Stimulated activated CD4-positive, alpha-beta T cell treated with anti-CD3 and anti-CD28 coated beads, Interleukin-4, amount 100 ng/mL, for 4 hours (primary cell): ENCODE measurements at places on chromosomes 12 and 14.

- DNase-seq: no peak
Measured at GRCh38 chr12:115404761-115405470, 720.9 kb upstream of the TBX3 start.

DNA sequence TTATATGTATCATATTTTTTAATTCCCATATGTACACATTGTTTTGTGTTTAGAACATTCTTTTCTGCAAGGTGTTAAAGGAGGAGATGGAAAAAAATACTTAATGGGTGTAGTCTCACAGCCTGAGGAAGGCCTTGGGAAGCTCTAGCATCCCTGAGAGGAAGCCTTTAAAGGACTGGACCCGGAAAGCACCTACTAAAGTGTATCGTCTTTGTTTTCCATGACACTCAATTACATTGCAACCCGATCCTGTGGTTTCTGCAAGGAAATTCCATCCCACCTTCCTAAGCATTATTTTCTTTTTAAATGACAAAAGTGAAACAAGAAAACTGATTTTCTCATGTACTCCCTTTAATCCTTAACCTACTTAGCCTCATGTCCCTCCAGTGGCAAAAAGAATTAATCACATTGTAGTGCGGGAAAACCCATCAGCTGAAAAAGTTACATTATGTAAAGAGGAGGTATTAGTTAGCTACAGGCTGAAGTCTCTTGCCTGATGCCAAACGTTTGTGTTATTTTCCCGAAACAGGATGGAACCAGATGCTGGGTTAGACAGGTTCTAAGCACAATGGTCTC lies 147.8 kb upstream of the CPSF6 start:
- DNase-seq: no peak

GRCh38 chr14:33229269-33229929 lies 290.7 kb downstream of the NPAS3 start:
- no peak for DNase-seq

GRCh38 chr12:91506452-91506851 lies 323.8 kb upstream of the DCN start:
- DNase-seq: no peak

DNA sequence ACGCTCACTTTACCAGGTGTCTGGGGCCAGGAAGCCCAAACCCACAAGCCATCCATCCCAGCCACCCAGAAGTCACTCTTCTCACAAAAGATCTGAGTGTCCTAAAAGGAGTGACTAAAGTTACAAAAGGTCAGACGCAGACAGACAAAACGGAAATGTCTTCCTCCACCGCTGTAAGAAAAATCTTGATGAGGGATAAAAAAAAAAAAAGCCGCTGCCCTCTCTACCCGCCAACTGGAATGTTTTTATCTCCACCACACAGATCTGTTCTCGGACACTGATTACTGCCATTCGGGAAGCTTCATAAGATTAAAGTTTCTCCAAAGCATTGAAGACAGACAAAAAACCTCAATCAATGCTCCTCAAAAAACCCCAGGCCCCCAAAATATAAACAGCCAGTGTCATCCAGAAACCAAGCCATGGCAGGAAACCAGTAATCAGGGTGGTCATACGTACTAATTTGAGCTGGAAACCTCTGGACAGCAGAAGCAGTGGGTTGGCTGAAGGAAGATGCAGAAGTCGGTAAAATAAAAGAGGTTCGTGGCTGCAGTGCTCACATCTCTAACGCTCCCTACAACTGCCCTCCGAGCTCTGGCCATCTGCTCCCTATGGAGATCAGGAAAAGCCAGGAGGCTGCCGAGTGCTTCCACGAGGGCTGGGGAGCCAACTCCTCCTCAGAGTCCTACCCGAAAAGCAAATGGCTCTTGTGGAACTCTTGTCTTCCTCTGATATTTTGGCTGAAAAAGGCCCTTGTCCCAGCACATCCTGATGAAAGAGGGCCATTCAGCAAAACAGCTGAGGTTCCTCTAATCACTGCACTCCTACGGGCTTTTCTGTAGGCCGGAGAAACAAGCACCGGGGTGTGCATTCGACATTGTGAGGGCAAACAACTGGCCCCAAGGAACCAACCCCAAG lies 30.3 kb downstream of the SSH1 start:
- no peak for DNase-seq

- no peak for DNase-seq
Measured at GRCh38 chr14:70702161-70702560, 60.4 kb downstream of the TTC9 start.

DNA sequence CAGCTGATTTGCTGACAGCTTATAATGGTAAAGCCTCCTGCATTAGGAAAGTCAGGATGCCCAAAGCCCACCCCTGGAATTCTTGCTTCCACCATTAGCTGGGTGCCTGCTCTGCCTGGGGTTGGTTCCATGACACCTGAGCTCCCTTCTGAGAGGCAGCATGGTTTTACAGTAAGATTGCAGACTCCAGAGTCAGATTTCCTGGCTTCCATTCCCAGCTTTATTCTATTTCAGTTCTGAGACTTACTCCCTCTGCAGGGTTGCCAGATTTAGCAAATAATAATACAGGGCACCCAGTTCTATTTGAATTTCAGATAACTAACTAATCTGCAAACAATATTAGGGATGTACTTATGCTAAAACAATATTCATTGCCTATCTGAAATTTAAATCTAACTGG lies 12.2 kb downstream of the STAB2 start:
- DNase-seq: no peak

DNA sequence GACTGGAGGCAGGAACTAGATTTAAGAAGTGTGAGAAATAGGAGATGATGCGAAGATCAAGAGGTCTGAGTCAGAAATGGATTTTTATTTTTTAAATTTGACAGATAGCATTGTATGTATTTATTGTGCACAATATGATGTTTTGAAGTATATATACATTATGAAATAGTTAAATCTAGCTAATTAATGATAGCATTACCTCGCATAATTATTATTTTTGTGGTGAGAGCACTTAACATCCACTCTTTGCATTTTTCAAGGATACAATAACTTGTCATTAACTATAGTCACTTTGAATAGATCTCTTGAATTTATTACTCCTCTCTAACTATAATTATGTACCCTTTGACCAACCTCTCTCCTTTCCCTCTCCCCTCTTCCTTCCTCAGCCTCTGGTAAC lies 3.7 kb downstream of the SMOC1 start:
- no peak for DNase-seq

- no peak for DNase-seq
Measured at GRCh38 chr12:64085996-64086395, 136.1 kb downstream of the KICS2 start.

DNA sequence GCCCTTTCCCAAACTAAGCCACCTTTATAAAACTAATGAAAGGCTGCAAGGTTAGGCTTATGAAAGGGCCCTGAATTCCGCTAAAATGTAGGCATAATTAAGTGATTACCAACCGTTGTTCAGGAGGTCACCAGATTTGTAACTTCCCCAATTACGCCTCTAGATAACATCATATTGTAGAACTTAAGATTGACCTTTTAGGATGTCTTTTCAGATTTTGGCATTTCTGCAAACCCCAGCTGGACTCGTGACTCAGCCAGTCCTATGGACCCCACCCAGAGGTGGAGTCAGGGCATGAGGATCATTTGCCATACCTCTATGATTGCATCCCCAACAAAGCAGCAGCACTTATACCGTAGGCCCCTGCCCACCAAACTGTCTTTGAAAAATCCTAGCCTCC lies 3.7 kb upstream of the LPCAT3 start:
- no peak for DNase-seq

DNA sequence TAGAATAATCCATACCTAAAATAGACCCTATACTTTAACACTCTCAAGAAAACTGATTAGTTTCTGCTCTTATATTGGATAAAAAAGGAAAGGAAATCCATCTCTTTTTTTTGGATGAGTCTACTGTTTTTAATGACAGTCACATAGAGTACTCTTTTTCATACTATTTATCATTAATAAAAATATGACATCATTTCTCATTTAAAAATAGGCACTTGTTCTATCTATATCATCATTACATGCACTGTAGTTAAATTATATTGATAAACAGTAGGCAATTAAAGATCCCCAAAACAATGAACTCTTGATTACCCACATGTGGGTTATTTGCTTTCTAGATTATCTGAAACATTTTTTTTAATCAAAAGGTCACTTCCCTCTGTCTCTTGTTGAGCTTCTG lies 338.8 kb downstream of the NELL2 start:
- DNase-seq: no peak

DNA sequence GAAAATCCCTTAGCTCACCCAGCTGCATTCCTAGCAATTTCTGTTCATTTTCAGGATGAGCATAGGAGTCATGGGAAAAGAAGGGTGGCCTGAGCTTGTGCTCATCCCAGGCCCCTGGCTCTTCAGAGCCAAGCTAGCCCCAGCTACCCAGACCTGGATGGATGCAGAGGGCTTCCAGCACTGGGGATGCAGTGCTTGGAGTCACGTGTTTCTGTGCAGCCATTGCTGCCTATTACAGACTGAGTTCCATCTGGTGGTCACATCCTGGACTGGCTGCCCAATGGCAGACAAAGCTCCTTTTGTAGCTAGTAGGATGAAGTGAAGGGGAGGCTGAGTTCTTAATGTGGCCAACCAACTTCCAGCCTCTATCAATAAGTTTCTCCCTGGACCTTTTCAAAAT lies 54.2 kb upstream of the JDP2 start:
- no peak for DNase-seq

DNA sequence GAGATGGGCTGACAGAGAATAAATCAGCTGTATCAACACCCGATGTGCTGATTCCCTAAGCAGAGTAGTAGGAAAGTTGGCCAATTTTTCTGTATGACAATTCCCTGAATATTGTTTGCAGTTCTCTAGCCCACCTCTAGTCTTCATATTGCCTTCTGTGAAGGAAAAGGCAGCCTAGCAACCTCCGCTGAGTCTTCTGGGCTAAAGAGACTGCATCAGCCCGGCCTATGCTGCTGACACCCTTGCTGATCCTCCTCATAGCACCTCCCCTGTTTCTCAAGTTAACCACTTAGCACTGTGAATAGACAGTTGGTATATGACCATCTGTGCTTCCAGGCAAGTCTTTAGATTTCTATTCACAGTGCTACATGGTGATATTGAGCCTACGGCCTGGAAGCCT lies 161.1 kb upstream of the EGLN3 start:
- DNase-seq: no peak

DNA sequence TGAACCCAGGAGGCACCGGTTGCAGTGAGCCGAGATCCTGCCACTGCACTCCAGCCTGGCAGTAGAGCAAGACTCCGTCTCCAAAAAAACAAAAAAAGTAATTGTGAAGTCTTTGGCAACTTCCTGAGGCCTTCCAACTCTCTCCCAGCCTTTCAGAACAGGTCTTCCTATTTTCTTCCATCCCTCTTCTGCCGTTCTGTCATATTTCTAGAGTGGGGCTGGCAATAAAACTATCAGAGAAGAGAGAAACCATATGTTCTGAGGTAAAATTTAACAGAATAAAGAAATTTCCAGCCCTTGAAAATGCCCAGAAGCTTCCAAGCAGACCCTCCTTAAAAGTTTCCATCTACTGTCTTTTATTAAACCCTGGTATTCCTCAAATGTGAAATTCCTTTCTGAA lies 100.4 kb downstream of the HMGA2 start:
- no peak for DNase-seq

GRCh38 chr12:4032924-4033615 lies 159.9 kb upstream of the PARP11 start:
- DNase-seq: no peak

- DNase-seq: peak; percentile 49
Measured at GRCh38 chr14:75279153-75279762, 630 bp downstream of the FOS start.

GRCh38 chr12:62606654-62607053 lies 140.0 kb downstream of the MON2 start:
- DNase-seq: no peak

DNA sequence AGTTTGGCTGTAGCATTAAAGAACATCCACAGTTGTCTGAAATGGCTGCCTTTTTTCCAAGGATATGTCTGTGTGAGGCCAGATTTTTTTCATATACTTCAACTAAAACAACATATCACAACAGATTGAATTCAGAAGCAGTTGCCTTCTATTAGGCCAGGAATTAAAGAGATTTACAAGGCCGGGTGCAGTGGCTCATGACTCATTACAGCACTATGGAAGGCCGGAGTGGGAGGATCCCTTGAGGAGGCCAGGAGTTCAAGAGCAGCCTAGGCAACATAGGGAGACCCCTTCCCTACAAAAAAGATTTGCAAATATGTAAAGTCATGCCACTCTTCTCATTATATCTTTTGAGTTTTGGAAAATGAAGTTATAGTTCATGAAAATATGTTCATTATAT lies 108.6 kb downstream of the KTN1 start:
- DNase-seq: no peak

GRCh38 chr12:13152281-13152680 lies 44.2 kb upstream of the EMP1 start:
- no peak for DNase-seq

- no peak for DNase-seq
Measured at GRCh38 chr14:56023661-56024081, 94.5 kb upstream of the PELI2 start.

GRCh38 chr12:20398686-20399085 lies 30.3 kb downstream of the PDE3A start:
- no peak for DNase-seq

DNA sequence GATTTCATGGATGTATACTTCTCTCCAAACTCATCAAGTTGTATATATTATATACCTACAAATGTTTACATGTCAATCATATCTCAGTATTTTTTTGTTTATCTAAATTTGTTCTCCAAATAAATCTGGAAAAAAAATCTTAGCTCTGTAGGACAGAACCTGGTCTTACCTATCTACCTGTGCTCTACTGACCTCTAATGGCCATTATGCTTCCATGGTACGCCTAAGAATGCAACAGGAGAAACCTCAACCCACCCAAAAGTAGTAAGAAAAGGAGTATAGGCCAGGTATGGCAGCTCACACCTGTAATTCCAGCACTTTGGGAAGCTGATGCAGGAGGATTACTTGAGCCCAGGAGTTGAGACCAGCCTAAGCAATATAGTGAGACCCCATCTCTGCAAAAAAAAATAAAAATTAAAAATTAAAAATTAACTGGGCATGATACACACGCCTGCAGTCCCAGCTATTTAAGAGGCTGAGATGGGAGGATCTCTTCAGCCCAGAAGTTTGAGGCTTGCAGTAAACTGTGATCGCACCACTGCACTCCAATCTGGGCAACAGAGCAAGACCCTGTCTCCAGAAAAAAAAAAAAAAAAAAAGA lies 8.7 kb downstream of the OR11H4 start:
- no peak for DNase-seq

DNA sequence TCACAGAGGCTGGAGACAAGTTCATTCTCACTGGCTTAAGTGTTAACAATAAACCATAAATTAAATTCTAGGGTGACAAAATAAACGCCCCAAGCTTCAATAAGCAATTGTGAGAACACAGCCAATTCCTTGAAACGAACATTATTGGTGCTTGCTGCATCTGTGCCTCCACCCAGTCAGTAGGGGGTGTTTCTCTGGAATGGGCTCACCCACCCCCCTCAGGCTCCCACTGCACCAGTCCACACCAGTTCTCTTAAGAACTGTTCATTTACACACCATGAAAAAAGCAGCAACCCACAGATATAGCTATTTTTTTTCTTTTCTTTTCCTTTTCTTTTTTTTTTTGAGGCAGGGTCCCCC lies 34.7 kb downstream of the CDC42BPB start:
- DNase-seq: no peak

GRCh38 chr12:40892528-40892927 lies 200.3 kb downstream of the CNTN1 start:
- no peak for DNase-seq

- DNase-seq: no peak
Measured at GRCh38 chr14:67620217-67620785, 581 bp downstream of the ARG2 start.

GRCh38 chr14:93086441-93087055 lies 29.2 kb downstream of the ITPK1 start:
- DNase-seq: no peak
